ENCODE measurements at places on chromosomes 1 and 21. TPM values are rescaled to one million over a fixed set of nuclear protein-coding genes. Genes with fewer than 3 reads are reported as not detected.

DNA sequence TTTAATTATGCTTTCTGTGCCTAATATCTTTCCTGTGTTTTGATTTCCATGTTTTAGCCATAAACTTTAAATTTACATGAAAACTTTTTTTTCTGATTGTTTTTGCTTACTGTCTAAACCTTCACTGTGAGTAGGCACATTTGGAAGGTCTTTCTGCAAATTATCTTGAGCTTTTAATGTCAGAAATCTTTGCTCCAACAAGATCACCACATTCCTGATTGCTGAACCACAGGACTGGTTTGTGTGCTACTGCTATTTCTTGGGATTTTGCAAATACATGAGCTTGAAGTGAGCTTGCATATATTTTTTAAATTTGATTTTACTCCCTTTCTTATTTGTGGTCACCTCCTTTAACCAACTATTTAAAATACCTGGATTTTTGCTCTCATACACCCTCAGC, 61.3 kb downstream of the PTBP2 start:
- H3K4me1 ChIP-seq: no peaks in the 10 kb centered on the region
- no peak overlapping the region for H3K4me3 ChIP-seq
- no peak for DNase-seq
- H3K27me3 ChIP-seq: no peaks in the 10 kb centered on the region
- H3K36me3 ChIP-seq: peaks cover 38% of the 10 kb centered on the region
- H3K27ac ChIP-seq: no peak overlapping the region

DNA sequence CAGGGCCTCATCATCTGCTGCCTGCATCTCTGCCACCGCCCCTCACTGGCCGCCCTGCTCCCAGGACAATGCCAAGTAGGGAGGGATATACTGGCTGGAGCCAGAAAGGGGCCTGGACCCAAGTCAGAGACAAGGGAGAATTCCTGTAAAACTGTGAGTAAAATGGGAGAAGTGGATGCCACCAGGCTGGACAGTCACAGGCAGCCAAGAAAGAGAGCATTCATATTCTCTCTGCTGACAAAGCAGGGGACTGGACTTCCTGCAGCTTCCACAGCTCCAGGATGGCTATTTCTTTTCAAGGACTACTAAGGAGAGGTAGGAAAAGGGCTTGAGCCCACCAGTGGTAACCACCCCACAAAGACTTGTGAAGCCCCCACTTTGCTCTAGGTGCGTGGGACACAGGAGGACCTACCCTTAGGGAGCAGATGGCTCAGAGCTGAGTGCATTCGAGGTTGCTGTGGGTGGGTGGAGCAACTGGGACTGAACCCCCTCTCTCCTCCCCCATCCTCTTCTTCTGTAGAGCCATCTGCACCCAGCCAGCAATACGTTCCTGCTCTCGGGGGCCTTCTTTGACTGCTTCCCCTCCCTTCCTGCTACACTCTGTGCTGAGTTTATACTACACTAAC, 57.5 kb downstream of the GLIS1 start:
- peaks cover 7% of the 10 kb centered on the region for H3K27me3 ChIP-seq
- no peak for DNase-seq
- H3K36me3 ChIP-seq: no peaks in the 10 kb centered on the region
- no peak overlapping the region for H3K4me3 ChIP-seq
- no peak overlapping the region for H3K27ac ChIP-seq
- H3K4me1 ChIP-seq: peaks cover 5% of the 10 kb centered on the region

DNA sequence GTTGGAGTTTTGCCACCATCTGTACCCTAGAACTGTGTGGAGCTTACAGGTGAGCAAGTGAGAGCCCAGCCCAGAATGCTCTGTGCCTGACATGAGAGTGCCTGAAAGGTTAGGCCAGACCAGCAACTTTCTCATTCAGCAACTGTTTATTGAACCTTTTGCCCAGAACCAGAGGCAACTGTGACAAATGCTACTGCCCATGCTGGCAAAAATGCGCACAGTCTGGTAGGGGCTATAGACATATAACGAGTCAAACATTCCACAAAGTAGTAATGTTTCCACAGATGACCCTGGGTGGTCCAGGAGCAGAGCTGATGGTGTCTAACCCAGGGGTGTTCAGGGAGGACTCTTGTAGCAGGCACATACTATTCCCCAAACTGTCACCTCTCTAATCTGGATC, 56.0 kb upstream of the GCLM start:
- DNase-seq: no peak
- no peak overlapping the region for H3K4me3 ChIP-seq
- H3K4me1 ChIP-seq: no peaks in the 10 kb centered on the region
- H3K27me3 ChIP-seq: no peaks in the 10 kb centered on the region

- no peak overlapping the region for H3K27ac ChIP-seq
- peaks cover 50% of the 10 kb centered on the region for H3K27me3 ChIP-seq
- no peak for DNase-seq
- no peak overlapping the region for H3K4me3 ChIP-seq
Observed at GRCh38 chr1:100542285-100542684, 4.3 kb downstream of the GPR88 start.

- no peaks in the 10 kb centered on the region for H3K27me3 ChIP-seq
- H3K4me3 ChIP-seq: no peak overlapping the region
- no peaks in the 10 kb centered on the region for H3K36me3 ChIP-seq
- H3K4me1 ChIP-seq: no peaks in the 10 kb centered on the region
- DNase-seq: peak; percentile 66
- no peak overlapping the region for H3K27ac ChIP-seq
Observed at GRCh38 chr1:15046487-15047165, 106.9 kb upstream of the TMEM51 start.

GRCh38 chr1:160032165-160032820, 503 bp upstream of the PIGM start:
- peak overlapping the region; percentile 95 for H3K4me3 ChIP-seq
- no peak for DNase-seq
- H3K27me3 ChIP-seq: peaks cover 12% of the 10 kb centered on the region
- H3K36me3 ChIP-seq: peaks cover 7% of the 10 kb centered on the region
- H3K4me1 ChIP-seq: peaks cover 29% of the 10 kb centered on the region
- peak overlapping the region; percentile 90 for H3K27ac ChIP-seq

- H3K27me3 ChIP-seq: no peaks in the 10 kb centered on the region
- no peak overlapping the region for H3K27ac ChIP-seq
- no peaks in the 10 kb centered on the region for H3K4me1 ChIP-seq
- DNase-seq: no peak
Observed at GRCh38 chr1:4976859-4977440, 322.5 kb downstream of the AJAP1 start.

GRCh38 chr1:37892151-37893047, 33.0 kb upstream of the MTF1 start:
- H3K27me3 ChIP-seq: no peaks in the 10 kb centered on the region
- peaks cover 4% of the 10 kb centered on the region for H3K4me1 ChIP-seq
- H3K36me3 ChIP-seq: peaks cover 24% of the 10 kb centered on the region
- H3K4me3 ChIP-seq: no peak overlapping the region
- H3K27ac ChIP-seq: no peak overlapping the region
- DNase-seq: no peak

DNA sequence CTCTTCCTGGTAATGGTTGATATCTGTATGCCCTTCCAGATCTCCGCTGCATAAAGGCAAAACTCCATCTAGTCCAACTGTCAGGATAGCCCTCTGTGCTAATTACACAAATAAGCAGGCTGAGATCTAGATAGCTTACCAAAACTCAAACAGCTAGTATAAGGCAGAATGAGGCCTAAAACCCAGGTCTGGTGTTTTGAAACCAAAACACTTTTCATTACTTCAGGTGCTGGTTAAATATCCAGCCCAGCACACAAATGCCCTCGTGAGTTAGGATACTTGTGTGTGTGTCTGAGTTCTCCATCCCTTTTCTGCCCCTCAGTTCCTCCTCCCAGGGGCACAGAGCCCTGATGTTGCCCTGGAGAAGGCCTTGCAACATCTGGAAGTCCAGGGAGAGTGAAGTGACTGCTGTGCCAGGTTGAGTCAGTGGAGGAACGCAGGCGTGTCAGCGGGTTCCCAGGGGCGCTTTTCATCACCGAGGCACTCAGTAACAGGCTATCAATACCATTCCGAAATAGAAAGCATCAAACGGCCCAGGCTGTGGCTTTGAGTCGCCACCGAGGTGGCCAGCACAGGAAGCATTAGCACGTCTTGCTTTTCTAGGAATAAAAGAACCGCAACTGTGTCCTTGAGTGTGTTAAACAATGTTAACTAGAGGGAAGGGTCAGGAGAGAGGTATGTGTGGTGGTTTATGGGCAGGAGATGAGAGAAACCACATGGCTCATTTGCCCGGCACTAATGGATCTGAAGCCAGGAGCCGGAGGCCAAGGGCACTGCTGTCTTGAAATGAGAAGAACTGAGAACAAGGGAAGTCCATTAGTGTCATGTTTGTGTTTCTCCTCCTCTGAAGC, 90.7 kb upstream of the WLS start:
- H3K36me3 ChIP-seq: no peaks in the 10 kb centered on the region
- H3K27ac ChIP-seq: no peak overlapping the region
- H3K4me3 ChIP-seq: no peak overlapping the region
- DNase-seq: no peak
- no peaks in the 10 kb centered on the region for H3K4me1 ChIP-seq

DNA sequence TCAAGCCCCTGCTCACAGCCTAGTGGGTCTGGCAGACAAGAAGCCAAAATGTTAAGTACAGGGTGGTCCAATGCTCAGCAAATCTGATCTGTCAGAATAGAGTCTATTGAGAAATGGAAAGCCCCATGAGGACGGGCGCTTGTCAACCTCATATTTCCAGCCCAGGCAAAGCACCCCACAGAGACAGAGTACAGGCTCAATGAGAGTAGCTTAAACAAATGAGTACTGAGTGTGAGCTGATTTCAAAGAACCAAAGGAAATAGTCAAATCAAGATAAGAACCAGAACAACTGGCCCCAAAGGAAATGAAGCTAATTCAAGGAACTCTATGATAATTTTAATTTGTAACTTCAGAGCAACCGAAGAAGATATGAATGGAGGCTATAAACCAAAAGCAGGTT, 44.6 kb upstream of the SLC30A1 start:
- H3K27ac ChIP-seq: peak overlapping the region; percentile 55
- peaks cover 24% of the 10 kb centered on the region for H3K4me1 ChIP-seq
- H3K4me3 ChIP-seq: no peak overlapping the region
- peaks cover 5% of the 10 kb centered on the region for H3K27me3 ChIP-seq
- no peak for DNase-seq
- no peaks in the 10 kb centered on the region for H3K36me3 ChIP-seq

GRCh38 chr1:59046730-59047157, 250.2 kb upstream of the FGGY start:
- peaks cover 21% of the 10 kb centered on the region for H3K36me3 ChIP-seq
- H3K27me3 ChIP-seq: no peaks in the 10 kb centered on the region
- peaks cover 49% of the 10 kb centered on the region for H3K4me1 ChIP-seq
- peak overlapping the region; percentile 86 for H3K27ac ChIP-seq
- peak; percentile 75 for DNase-seq

- peak overlapping the region; percentile 1 for H3K4me3 ChIP-seq
- H3K4me1 ChIP-seq: peaks cover 7% of the 10 kb centered on the region
- DNase-seq: no peak
- H3K27ac ChIP-seq: no peak overlapping the region
- no peaks in the 10 kb centered on the region for H3K36me3 ChIP-seq
- H3K27me3 ChIP-seq: peaks cover 48% of the 10 kb centered on the region
Observed at GRCh38 chr1:87202922-87203655, 125.6 kb upstream of the LMO4 start.

- H3K36me3 ChIP-seq: peaks cover 2% of the 10 kb centered on the region
- H3K27ac ChIP-seq: peak overlapping the region; percentile 9
- no peak for DNase-seq
- H3K27me3 ChIP-seq: no peaks in the 10 kb centered on the region
Observed at GRCh38 chr1:234987415-234988154, 141.1 kb downstream of the TOMM20 start.

Gene LPAR3
- total RNA-seq: 0.94 TPM

Gene FAM72C
- total RNA-seq: 22.1 TPM

Gene PTPRC
- total RNA-seq: 619 TPM

Measured in activated CD8-positive, alpha-beta T cell treated with anti-CD3 and anti-CD28 coated beads, Interleukin-2, amount 10 ng/mL, durations not matched to agents 7 days and 5 days (primary cell).